ENCODE measurements at places on chromosomes 5 and 9.

DNA sequence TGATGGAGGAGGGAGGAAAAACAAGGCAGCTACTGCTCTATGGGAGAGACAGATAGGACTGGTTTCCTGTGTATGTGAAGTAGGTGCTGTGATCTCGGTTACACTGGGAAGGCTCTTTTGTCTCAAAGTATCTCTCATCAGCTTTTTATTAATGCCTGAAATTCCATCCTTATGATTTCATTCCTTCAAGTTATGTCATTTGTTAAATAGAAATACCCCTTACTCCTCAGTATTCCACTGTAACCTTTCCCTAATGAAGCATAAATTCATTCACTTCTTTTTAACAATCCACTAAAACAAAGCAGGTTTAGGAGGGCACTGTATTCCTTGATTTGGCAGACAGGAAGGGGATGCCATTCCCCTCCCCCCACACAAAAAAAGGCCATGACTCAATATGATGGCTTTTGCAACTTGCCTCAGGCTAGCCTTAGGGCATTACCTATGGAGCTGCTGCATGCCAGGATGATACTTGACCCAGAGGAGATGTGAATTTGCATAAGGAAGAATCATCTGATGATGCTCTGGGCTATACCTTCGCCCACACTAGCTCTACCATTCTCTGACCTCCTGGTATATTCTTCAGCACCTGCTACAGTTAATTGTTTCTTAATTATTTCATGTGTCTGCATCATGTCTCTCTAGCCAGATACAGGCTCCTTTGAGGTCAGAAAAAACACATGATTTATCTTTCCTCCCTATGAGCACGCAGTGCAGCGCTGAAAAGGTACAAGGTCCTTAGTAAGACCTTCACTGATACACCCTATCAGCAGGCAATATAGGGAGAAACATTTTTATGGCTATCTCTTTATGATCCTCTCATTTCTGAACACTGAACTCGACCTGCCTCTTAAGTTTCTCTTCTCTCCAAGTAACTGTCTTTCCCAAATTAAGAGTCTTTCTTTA, 26.3 kb downstream of the NR3C1 start:
- DNase-seq: no peak

DNA sequence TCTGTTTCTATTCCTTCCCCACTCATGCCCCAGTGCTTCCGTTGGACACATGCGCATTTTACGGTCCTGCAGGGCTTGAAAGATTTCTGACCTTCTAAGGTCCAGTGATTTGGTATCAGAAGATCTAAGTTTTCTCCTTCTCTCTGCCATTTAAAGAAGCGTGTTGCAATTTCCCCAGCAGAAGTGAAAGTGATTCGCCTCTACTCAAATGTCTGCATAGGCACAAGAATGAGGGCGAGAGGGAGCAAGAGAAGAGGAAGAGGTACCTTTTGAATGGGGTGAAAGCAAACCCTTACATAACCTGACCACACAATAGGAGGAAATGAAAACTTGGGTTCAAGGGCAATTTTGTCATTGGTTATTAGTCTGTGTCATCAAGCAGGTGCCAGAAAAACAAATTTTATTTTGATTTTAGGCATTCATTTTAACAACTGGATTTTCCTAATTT, 31.7 kb upstream of the NR3C1 start:
- DNase-seq: peak; percentile 95

- no peak for DNase-seq
Measured at GRCh38 chr9:137610944-137611343, 5.5 kb downstream of the ARRDC1 start.

- no peak for DNase-seq
Measured at GRCh38 chr9:31823365-31823764, 561.1 kb upstream of the ACO1 start.

GRCh38 chr5:153276151-153276550, 214.3 kb upstream of the GRIA1 start:
- DNase-seq: peak; percentile 22

GRCh38 chr5:135654761-135655467, 76.1 kb upstream of the CXCL14 start:
- DNase-seq: no peak

GRCh38 chr5:50415912-50416311, 25.2 kb downstream of the EMB start:
- DNase-seq: peak; percentile 88

- DNase-seq: no peak
Measured at GRCh38 chr5:83688281-83688680, 32.4 kb downstream of the HAPLN1 start.

DNA sequence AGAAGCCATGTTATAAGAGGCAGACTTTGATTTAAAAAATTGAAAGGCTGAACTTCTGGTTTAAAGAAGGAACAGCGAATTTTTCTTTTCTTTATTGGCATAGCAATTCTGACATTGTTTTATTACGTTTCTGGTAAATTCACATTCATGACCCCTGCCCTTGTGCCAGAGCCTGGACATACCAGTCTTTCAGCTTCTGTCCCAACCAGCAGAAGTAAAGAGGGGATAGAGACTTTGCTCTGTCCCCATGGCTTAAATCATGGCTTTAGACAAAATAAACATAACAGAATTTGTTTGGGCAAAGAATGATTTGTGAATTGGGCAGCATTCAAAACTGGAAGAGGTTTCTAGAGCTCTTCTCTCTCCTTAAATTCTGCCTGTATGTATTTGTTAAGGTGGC, 15.3 kb downstream of the CAST start:
- no peak for DNase-seq

DNA sequence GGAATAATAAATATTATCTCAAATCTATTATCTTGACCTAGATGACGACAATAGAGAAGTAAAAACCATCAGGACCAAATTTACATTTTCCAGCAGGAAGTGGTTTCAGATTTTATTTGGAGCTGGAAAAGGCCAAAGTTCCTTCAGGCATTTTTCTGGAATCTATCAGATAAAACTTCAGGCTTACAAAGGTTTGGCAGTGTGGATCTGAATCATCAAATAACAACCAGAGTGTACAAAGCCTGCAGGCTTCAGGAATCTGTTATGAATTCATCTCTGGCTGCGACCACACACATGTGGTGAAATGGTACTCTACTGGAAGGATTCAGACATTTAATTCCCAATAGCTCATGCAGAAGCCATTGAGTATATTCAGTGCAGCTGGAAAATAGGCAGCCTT, 726.4 kb upstream of the GRAMD2B start:
- DNase-seq: no peak

DNA sequence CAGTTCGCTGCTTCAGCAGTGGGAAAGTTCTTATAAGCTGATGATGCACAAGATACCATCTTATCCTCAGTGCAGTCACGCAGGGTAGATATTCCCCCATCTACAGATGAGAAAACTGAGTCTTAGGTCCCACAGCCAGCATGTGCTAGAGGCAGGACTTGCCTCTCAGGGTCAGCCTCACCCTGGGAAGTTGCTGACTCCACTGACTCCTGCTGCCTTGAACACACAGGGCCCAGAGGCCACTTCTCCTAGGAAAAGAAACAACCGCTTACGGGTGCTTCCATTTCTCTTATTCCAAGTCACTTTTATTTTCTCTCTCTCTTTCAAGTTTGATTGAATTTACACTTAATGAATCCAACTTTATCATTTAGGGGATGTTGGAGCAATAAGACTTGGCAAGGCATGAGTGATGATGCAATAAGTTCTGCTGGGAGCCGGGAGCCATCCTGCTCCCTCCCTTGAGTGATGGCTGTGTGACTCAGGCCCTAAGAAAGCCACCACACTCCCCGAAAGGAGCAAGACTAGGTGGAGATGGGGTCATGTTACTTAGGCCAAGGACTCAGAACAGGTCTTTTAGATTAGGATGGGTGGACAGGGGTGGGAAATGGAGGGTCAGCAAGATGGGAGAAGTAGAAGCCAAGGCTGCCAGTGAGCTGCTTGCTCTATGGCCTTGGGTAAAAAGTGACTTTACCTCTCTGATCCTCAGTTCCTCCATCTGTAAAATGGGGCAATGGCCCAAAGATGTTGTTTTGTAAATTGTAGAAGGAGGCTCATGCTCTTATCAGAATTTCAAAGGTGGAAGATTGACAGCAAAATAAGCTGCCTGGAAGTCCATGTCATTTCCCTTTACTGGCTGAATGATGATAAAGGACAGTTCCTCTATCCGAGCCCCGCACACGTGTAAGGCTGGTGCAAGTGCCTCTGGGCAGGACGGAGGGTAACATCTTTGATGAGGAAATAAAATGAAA, 67.4 kb upstream of the ZNF618 start:
- no peak for DNase-seq

- no peak for DNase-seq
Measured at GRCh38 chr5:148776780-148777179, 49.6 kb upstream of the ADRB2 start.

DNA sequence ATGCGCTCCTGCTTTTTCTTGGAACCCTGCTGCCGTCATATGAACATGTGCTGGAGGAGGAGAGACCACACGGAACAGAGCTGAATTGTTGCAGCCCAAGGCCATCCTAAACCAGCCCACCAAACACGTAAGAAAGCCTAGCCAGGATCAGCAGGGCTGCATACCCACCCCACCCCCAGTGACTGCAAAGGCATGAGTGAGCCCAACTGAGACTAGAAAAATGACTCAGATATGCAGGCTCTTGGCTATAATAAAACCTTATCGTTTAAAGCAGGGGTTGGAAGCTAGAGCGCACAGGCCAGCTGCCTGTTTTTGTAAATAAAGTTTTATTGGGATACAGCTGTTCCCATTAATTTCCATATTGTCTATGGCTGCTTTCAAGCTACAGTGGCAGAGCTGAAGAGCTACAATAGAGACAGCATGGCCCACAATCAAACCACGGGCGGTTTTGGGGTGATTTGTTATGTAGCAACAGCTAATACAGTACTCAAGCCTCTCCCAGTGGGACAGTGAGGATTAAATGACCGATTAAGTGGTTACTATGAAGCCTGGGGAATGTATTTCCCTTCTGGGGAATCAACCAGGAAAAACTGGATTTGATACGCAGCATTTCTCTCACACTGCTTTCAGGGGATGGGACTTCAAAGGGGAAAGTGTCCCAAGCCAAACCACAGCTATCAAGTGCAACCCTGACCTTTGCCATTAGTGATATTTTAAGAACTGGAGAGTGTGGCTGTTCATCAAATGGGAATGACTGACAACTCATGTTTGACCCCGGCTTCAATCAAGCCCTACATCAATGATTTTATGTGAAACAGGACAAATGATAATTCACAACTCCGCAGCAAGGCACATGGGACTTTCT, 6.3 kb downstream of the SHB start:
- DNase-seq: no peak

GRCh38 chr5:55679556-55679955, 32.6 kb downstream of the SLC38A9 start:
- DNase-seq: no peak

- no peak for DNase-seq
Measured at GRCh38 chr9:129643706-129644105, 1.8 kb upstream of the ASB6 start.

GRCh38 chr5:122673343-122673742, 101.5 kb upstream of the SNX2 start:
- no peak for DNase-seq

- DNase-seq: peak; percentile 7
Measured at GRCh38 chr9:135241381-135242048, 154.0 kb downstream of the OLFM1 start.

- DNase-seq: no peak
Measured at GRCh38 chr5:149416987-149417710, 38.1 kb upstream of the IL17B start.

GRCh38 chr9:114037961-114038723, 40.0 kb downstream of the AMBP start:
- DNase-seq: no peak

GRCh38 chr5:160271396-160271795, 41.0 kb downstream of the CCNJL start:
- peak; percentile 42 for DNase-seq

- no peak for DNase-seq
Measured at GRCh38 chr9:2916382-2916985, 72.6 kb upstream of the PUM3 start.

DNA sequence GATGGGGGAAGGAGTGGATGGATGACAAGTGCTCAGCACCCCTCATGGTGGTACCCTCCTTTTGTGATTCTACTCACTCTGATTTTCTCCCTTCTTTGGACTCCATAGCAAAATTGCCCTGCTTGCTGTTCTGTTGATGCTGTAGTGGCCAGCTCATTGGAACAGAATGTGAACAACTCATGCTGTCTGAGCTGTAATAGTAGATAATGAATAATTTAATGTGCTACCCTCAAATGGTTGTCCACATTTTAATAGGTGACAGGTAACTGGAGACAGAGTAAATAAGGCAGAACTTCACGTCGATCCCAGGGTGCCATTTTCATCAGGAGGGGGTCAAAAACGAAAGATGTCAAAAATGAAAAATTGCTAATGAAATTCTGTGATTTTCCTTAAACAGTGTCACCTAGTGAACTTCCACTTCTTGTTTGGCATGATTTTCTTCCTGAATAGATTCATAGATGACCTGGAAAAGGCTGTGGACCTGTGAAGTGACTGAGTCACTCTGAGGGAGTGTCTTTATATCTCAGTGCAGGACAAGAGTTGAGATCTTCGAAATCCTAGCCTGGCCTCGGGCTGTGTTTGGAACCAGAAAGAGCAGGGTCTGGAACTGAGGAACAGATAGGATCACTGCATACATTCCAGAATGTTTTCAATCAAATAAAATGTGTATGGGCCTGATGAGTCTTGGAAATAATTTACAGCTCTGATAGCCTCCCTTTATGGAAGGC, 270.2 kb downstream of the PSAT1 start:
- DNase-seq: no peak

DNA sequence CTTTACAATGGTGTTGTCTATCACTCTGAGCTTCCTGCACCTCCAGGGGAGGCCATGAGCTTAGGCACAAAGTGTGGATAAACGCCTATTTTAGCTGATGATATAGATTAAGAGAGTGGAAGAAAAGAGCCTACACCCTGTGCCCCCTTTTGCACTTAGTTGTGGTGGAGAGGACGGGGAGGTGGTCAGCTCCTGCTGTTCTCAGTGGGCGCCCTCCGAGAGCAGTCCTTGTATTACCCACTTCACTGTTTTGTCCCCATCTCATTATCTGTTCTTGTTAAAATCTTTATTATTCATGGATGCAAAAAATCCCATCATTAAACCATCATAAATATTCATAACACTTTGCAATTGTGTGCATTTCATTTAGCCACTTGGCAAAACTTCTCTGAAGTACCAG, 303.3 kb downstream of the EFNA5 start:
- no peak for DNase-seq

DNA sequence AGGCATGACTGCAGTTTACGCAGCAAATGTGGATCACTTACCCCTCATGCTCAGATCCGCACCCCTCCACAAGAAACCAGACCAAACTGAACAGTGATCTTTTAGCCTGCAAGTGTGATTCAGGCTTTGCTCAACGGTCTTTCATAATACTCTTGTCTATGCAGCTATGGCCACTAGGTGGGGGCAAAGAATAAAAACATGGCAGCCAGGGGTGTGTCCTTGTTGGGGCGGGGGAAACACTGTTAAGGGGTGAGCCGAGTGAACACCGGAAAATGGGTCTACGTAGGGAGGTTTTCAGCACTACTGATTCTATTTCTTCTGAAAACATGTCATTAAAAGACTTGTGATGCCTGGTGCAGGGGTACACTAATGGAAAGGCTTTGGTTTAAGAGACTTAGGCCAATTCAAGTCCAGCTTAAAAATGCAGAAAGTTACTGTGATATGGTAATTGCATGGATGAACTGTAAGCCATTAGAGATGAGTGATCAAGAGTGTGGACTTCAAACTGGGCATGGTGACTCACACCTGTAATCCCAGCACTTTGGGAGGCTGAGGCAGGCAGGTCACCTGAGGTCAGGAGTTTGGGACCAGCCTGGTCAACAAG, 49.9 kb upstream of the GPR151 start:
- DNase-seq: peak; percentile 85

Measured in NAMALWA (cell line).